ENCODE measurements at places on chromosomes 5 and 9. TPM values are rescaled to one million over a fixed set of nuclear protein-coding genes. Genes with fewer than 3 reads are reported as not detected.

BICD2 gene
- total RNA-seq, result 5.6 TPM

NIPAL4 gene
- not detected for total RNA-seq

IRGM gene
- not detected for total RNA-seq

BTNL3 gene
- total RNA-seq, result not detected

TEX48 gene
- total RNA-seq, result not detected

GFI1B gene
- total RNA-seq, result 0.31 TPM

CYLC2 gene
- not detected for total RNA-seq

GRCh38 chr5:68303038-68303738, 87.6 kb downstream of the PIK3R1 start:
- no peak overlapping the region for H3K4me3 ChIP-seq
- no peaks in the 10 kb centered on the region for H3K27me3 ChIP-seq
- H3K27ac ChIP-seq, result no peak overlapping the region
- no peaks in the 10 kb centered on the region for H3K36me3 ChIP-seq
- no peak for DNase-seq

GRCh38 chr5:129830288-129830687, 74.0 kb upstream of the CHSY3 start:
- H3K4me1 ChIP-seq, result no peaks in the 10 kb centered on the region
- H3K27ac ChIP-seq, result no peak overlapping the region
- no peak for DNase-seq
- H3K36me3 ChIP-seq, result no peaks in the 10 kb centered on the region
- no peaks in the 10 kb centered on the region for H3K27me3 ChIP-seq

DNA sequence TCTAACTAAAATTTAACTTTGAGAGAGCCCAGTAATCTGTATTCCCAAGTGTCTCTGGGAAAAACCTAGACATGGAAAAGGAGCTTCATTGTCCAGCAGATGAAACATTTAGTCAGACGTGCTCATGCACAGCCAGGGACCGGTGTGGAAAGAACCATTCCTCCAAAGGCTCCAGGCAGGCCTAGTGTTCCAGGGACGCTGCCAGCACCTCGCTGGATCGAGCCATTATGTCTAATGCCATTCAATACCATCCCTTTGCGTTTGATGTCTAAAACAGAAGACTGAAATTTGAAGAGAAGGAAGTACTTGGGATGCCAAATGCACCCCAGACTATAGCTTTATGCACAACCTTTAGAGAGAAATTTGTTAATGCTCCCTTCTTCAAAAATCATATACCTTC, 1.4 kb upstream of the CHSY3 start:
- H3K27me3 ChIP-seq, result no peaks in the 10 kb centered on the region
- H3K4me3 ChIP-seq, result no peak overlapping the region
- DNase-seq, result no peak
- H3K4me1 ChIP-seq, result peaks cover 10% of the 10 kb centered on the region
- H3K36me3 ChIP-seq, result no peaks in the 10 kb centered on the region

GRCh38 chr9:14911046-14911445, 818 bp upstream of the FREM1 start:
- no peaks in the 10 kb centered on the region for H3K27me3 ChIP-seq
- H3K36me3 ChIP-seq, result no peaks in the 10 kb centered on the region

GRCh38 chr5:181035991-181036815, 3.9 kb upstream of the BTNL9 start:
- H3K4me3 ChIP-seq, result no peak overlapping the region
- H3K36me3 ChIP-seq, result no peaks in the 10 kb centered on the region
- no peaks in the 10 kb centered on the region for H3K4me1 ChIP-seq
- no peaks in the 10 kb centered on the region for H3K27me3 ChIP-seq

DNA sequence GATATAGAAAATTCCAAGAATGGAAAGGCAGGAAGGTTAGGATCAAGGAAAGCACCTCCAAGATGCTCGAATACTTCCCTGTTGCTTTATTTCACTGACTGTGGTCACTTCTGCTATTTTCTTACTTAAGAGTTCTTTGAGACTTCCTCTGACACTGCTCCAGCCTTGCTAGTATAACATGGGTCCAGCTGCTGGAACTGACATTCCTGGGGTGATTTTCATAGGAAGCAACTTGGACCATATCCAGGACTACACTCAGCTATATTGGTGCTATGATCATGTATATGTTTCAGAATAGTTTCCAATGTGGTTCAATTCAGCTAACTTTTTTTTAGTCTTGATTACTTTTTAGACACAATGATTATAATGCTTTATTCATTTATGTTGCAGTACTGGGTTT, 81.6 kb upstream of the CKMT2 start:
- H3K36me3 ChIP-seq, result no peaks in the 10 kb centered on the region
- H3K4me1 ChIP-seq, result no peaks in the 10 kb centered on the region
- no peaks in the 10 kb centered on the region for H3K27me3 ChIP-seq
- H3K27ac ChIP-seq, result no peak overlapping the region
- no peak overlapping the region for H3K4me3 ChIP-seq

- no peak overlapping the region for H3K4me3 ChIP-seq
- no peaks in the 10 kb centered on the region for H3K36me3 ChIP-seq
- no peaks in the 10 kb centered on the region for H3K27me3 ChIP-seq
- no peak overlapping the region for H3K27ac ChIP-seq
- DNase-seq, result no peak
- no peaks in the 10 kb centered on the region for H3K4me1 ChIP-seq
Observed at GRCh38 chr9:95751520-95751790, 124.0 kb upstream of the ERCC6L2 start.

DNA sequence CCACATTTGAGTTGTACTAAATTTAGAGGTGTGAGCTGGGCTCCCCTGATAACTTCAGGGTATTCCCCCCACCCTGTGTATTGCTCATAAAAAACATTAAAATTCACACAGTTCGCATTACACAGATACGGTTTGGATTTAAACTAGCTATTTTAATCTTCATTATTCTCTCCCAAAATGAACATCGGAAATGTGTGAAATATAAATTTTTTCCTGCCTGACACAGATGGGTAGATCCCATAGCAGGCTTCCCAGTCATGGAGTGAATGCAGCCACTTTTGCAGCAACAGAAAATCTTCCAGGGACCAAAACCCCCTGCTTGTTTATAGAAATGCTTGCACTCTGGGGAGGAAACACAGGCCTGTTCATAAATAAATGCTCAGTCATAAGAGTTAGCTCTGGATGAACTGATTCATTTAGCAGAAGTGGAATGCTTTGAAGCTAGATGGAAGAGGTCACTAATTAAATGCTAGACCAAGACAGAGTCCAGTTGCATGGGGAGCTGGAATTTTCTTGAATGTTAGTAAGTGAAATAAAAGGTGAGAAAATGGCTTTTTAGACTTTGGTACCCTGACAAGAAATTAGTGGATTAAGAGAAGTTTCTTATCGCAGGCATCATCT, 115.6 kb downstream of the PDE8B start:
- no peak overlapping the region for H3K4me3 ChIP-seq
- no peaks in the 10 kb centered on the region for H3K4me1 ChIP-seq
- H3K36me3 ChIP-seq, result no peaks in the 10 kb centered on the region
- no peaks in the 10 kb centered on the region for H3K27me3 ChIP-seq
- DNase-seq, result no peak
- no peak overlapping the region for H3K27ac ChIP-seq

- H3K4me1 ChIP-seq, result peaks cover 14% of the 10 kb centered on the region
- H3K27ac ChIP-seq, result no peak overlapping the region
- H3K36me3 ChIP-seq, result no peaks in the 10 kb centered on the region
- H3K4me3 ChIP-seq, result no peak overlapping the region
- DNase-seq, result no peak
Observed at GRCh38 chr5:81718300-81718699, 32.6 kb downstream of the SSBP2 start.

- H3K27me3 ChIP-seq, result no peaks in the 10 kb centered on the region
- H3K36me3 ChIP-seq, result no peaks in the 10 kb centered on the region
- no peak overlapping the region for H3K4me3 ChIP-seq
- no peak for DNase-seq
- H3K27ac ChIP-seq, result no peak overlapping the region
- no peaks in the 10 kb centered on the region for H3K4me1 ChIP-seq
Observed at GRCh38 chr5:169701910-169702451, 64.9 kb downstream of the DOCK2 start.

GRCh38 chr5:82596451-82596850, 318.3 kb upstream of the RPS23 start:
- H3K27ac ChIP-seq, result no peak overlapping the region
- DNase-seq, result no peak
- H3K4me3 ChIP-seq, result no peak overlapping the region
- no peaks in the 10 kb centered on the region for H3K36me3 ChIP-seq

- DNase-seq, result no peak
- H3K36me3 ChIP-seq, result no peaks in the 10 kb centered on the region
- H3K27me3 ChIP-seq, result no peaks in the 10 kb centered on the region
- no peaks in the 10 kb centered on the region for H3K4me1 ChIP-seq
- no peak overlapping the region for H3K27ac ChIP-seq
- no peak overlapping the region for H3K4me3 ChIP-seq
Observed at GRCh38 chr5:14893381-14893780, 21.8 kb upstream of the ANKH start.

DNA sequence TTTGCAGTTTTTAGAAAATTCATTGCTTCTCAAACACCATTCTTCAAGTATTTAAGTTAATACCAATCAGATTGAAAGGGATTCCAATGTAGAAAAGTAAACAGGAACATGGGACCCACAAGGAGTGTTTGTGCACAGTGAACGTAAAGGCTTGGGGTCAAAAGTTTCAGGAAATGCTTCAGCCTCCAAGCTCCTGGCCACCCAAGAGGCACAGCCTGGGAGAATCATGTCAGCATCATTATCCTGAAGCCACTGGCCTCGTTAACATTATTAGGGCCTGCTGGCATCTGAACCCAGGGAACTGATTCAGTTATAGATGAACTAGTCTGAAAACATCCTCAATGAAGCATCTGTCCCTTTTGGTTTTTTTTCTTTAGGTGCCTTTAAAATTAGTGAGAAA, 122.9 kb downstream of the NXNL2 start:
- no peak overlapping the region for H3K27ac ChIP-seq
- no peaks in the 10 kb centered on the region for H3K27me3 ChIP-seq
- H3K36me3 ChIP-seq, result no peaks in the 10 kb centered on the region
- H3K4me3 ChIP-seq, result no peak overlapping the region
- H3K4me1 ChIP-seq, result no peaks in the 10 kb centered on the region

GRCh38 chr5:9343146-9343850, 202.6 kb downstream of the SEMA5A start:
- no peaks in the 10 kb centered on the region for H3K4me1 ChIP-seq
- no peak overlapping the region for H3K27ac ChIP-seq
- no peaks in the 10 kb centered on the region for H3K36me3 ChIP-seq
- DNase-seq, result no peak
- H3K4me3 ChIP-seq, result no peak overlapping the region

GRCh38 chr9:79184831-79185230, 386.9 kb upstream of the TLE4 start:
- DNase-seq, result no peak
- no peaks in the 10 kb centered on the region for H3K36me3 ChIP-seq
- no peaks in the 10 kb centered on the region for H3K4me1 ChIP-seq

DNA sequence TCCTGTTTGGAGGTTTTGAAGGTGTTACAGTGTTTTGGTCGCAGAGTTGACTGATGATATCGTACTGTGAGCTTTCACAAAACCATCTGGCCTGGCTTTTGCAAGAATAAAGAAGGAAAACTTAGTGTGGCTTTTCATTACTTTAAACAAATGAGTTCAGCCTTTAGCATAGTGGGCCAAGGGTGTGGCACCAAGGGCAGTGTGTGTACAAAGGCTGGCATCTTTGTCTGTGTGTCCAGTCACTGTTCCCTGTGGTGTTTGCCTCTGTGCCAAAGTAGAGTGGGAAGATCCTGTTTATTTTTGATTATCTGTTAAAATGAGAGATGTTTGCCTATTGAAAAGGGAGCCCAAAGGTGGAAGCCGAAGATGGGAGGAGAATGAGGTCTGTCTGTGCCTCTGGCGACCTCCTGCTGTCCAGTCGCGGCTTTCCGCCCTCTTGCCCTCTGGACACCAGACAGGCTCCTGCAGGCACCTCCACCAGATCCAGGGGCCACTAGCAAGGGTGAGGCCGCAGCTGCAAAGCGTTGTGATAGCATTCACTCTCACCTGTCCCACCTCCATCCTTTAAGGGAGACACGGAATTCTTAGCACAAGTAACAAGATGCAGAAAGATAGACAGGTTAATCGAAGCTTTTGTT, 113.7 kb downstream of the TRIO start:
- peaks cover 9% of the 10 kb centered on the region for H3K4me1 ChIP-seq
- no peak overlapping the region for H3K4me3 ChIP-seq
- no peak overlapping the region for H3K27ac ChIP-seq
- H3K27me3 ChIP-seq, result no peaks in the 10 kb centered on the region
- DNase-seq, result no peak

DNA sequence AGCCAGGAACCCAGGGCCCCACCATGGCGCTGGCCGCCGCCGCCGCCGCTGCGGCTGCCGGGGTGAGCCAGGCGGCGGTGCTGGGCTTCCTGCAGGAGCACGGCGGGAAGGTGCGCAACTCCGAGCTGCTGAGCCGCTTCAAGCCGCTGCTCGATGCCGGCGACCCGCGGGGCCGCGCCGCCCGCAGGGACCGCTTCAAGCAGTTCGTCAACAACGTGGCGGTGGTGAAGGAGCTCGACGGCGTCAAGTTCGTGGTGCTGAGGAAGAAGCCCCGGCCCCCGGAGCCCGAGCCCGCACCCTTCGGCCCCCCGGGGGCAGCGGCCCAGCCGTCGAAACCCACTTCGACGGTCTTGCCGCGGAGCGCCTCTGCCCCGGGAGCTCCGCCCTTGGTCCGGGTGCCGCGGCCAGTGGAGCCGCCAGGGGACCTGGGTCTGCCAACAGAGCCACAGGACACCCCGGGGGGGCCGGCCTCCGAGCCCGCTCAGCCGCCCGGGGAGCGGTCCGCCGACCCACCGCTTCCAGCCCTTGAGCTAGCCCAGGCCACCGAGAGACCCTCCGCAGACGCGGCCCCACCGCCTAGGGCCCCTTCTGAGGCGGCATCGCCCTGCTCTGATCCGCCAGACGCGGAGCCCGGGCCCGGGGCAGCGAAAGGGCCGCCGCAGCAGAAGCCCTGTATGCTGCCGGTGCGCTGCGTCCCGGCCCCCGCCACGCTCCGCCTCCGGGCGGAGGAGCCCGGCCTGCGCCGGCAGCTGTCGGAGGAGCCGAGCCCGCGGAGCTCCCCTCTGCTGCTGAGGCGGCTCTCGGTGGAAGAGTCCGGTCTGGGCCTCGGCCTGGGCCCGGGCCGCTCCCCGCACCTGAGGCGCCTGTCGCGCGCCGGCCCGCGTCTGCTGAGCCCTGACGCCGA, 749 bp downstream of the SOWAHA start:
- peak; percentile 87 for DNase-seq
- no peaks in the 10 kb centered on the region for H3K36me3 ChIP-seq
- H3K27me3 ChIP-seq, result no peaks in the 10 kb centered on the region
- H3K27ac ChIP-seq, result no peak overlapping the region
- peaks cover under 1% of the 10 kb centered on the region for H3K4me1 ChIP-seq

DNA sequence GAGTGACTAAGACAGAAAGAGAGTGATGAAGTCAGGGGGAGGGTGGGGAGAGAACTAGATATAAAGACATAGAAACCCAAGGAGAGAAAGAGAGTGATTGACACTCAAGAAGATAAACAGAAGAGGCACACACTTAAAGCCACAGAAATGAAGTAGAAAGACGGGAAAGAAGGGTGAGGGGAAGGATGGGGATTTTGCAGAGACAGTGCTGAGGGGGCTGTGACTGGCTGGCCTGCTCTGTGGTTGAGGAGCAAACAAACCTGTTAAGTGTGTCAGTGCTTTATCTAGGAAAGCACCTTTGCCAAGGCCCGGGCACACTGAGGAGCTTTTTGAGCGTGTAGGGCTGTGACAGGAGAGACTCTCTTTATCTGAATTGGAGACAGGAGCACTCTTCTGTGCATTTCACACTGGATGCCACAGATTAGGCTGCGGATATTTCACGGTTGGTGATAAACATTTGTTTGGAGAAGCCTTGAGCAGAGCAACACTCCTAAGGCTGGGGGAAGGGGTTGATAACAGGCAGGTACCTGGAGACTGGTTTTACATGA, 109.1 kb downstream of the DOCK2 start:
- H3K27me3 ChIP-seq, result no peaks in the 10 kb centered on the region
- no peaks in the 10 kb centered on the region for H3K36me3 ChIP-seq
- H3K27ac ChIP-seq, result no peak overlapping the region
- no peaks in the 10 kb centered on the region for H3K4me1 ChIP-seq
- DNase-seq, result no peak
- no peak overlapping the region for H3K4me3 ChIP-seq

All from pancreas (tissue), 10 donors.